ENCODE measurements at places on chromosomes 4 and X.
A peak's percentile ranks its signal among the peaks of the same experiment; 100 is the strongest.

- no peak for DNase-seq
- no peaks in the 10 kb centered on the region for H3K36me3 ChIP-seq
- no peak overlapping the region for H3K27ac ChIP-seq
- H3K4me3 ChIP-seq: no peak overlapping the region
- H3K27me3 ChIP-seq: peaks cover 45% of the 10 kb centered on the region
Observed at GRCh38 chrX:16517039-16517605, 132.8 kb upstream of the S100G start.

- no peaks in the 10 kb centered on the region for H3K27me3 ChIP-seq
- H3K27ac ChIP-seq: no peak overlapping the region
- DNase-seq: no peak
- no peak overlapping the region for H3K4me3 ChIP-seq
- no peaks in the 10 kb centered on the region for H3K36me3 ChIP-seq
Observed at GRCh38 chr4:36385951-36386571, 104.6 kb downstream of the DTHD1 start.

DNA sequence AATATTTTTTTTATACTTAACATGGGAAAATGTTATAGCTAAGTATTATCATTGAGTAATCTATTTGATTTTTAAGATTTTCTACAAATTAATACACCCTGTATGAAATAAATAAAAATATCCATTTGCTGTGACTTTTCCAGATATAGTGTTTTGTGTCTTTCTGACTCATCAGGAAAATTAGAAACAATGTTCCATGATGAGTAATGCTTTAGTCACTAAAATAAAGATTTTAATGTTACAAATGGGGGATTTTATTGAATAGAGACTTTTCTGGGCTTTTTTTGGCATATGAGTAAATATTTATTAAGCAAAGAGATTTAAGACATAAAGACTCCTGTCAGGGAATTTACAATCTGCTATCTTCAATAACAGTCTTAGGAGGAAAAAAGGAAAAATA, 279.2 kb upstream of the NOCT start:
- no peak overlapping the region for H3K4me3 ChIP-seq
- no peaks in the 10 kb centered on the region for H3K27me3 ChIP-seq
- peak overlapping the region; percentile 33 for H3K27ac ChIP-seq
- H3K4me1 ChIP-seq: peaks cover 10% of the 10 kb centered on the region
- peak; percentile 38 for DNase-seq

- H3K27ac ChIP-seq: no peak overlapping the region
- H3K4me1 ChIP-seq: no peaks in the 10 kb centered on the region
- no peak for DNase-seq
- no peaks in the 10 kb centered on the region for H3K36me3 ChIP-seq
- H3K27me3 ChIP-seq: peaks cover 53% of the 10 kb centered on the region
- H3K4me3 ChIP-seq: no peak overlapping the region
Observed at GRCh38 chrX:43500246-43500645, 155.9 kb upstream of the MAOA start.

DNA sequence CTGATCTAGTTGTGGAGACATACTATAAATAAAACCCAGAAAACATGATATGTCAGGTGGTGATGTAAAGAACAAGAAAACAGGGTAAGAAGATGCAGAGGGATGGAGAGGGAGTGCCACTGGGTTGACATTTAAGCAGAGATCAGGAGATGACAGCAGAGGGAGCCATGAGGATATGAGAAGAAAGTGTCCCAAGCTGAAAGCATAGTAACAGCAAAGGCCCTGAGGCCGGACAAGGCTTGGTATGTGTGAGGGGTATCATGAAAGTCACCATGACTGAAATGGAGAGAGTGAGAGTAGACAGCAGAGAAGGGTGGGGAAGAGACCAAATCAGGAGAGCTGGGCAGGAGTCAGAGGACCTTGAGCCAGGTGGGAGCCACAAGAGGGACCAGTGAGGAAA, 3.4 kb downstream of the GPKOW start:
- no peak overlapping the region for H3K27ac ChIP-seq
- H3K4me1 ChIP-seq: no peaks in the 10 kb centered on the region
- peaks cover 56% of the 10 kb centered on the region for H3K36me3 ChIP-seq
- H3K27me3 ChIP-seq: no peaks in the 10 kb centered on the region
- DNase-seq: no peak
- no peak overlapping the region for H3K4me3 ChIP-seq

DNA sequence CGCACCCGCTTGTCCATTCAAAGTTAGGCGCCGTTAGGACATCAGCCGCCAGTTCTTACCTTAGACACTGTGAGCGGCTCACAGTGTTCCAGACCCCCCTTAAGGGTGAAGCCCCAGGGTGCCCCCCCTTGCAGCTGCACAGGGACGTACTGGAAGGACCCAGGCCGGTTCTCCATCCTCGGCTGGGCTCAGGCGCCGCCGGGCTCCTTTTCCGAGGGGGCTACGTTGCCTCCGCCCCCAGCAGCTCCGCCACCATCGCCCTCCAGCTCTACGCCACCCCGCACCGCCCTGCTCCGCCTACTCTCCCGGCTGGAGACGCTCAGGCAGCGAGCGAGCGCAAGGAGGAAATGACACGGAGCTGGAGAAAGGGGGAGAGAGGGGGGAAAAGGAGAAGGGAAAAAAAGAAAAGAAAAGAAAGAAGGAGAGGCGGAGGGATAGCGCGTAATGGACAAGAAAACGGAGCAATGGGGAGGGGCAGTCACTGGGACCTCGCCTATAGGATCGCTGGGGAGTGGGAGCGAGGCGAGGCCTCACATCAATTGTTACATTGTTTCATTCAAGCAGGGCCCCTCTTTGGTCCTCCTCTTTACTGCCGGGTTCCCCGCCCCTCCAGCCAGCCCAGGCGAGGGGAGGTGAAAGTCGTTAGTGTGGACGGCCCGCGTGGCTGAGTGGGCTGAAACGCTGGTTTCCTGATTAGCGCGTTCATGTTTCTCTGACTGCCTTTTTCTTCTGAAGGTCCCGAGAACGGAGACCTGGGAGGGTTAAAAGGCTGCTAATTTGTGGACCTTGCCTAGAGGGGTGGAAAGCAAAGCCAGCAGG, at the start of gene SHROOM4:
Gene SHROOM4, minus strand, starts transcription at position 352 of the 819 bp plus-strand sequence. Its CDS starts 176 bp downstream, at position 176.
- peak within 1 kb of the TSS; percentile 62 for H3K4me3 ChIP-seq
- no peak within 1 kb of the TSS for H3K27ac ChIP-seq
- H3K36me3 ChIP-seq: no peaks in the 10 kb centered on the region
- DNase-seq: no peak
- H3K27me3 ChIP-seq: peaks cover 32% of the 10 kb centered on the region

- DNase-seq: no peak
- H3K27ac ChIP-seq: peak overlapping the region; percentile 6
- H3K4me3 ChIP-seq: no peak overlapping the region
- H3K36me3 ChIP-seq: no peaks in the 10 kb centered on the region
- peaks cover 62% of the 10 kb centered on the region for H3K27me3 ChIP-seq
Observed at GRCh38 chrX:134007716-134008115, 22.3 kb upstream of the GPC3 start.

DNA sequence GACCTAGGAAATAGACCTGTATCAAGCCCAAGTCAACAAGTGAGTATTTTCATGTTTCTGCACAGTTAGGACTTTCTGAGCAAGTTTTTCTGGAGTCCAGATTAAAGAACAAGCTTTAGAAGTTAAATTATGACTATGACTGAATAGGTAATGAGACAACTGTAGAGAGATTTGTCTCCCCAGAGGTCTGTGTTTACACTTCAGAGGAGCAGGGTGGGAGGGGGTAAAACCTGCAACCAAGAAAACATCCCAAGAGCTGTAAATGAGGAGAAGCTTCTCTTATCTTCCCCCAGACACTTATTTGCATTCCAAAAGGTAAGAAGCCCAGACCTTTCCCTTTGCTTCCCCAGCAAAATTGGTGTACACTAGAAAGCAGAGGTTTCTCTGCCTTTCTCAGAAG, 22.1 kb upstream of the CEP135 start:
- no peaks in the 10 kb centered on the region for H3K36me3 ChIP-seq
- no peak overlapping the region for H3K27ac ChIP-seq
- no peaks in the 10 kb centered on the region for H3K27me3 ChIP-seq
- no peak for DNase-seq
- no peaks in the 10 kb centered on the region for H3K4me1 ChIP-seq

DNA sequence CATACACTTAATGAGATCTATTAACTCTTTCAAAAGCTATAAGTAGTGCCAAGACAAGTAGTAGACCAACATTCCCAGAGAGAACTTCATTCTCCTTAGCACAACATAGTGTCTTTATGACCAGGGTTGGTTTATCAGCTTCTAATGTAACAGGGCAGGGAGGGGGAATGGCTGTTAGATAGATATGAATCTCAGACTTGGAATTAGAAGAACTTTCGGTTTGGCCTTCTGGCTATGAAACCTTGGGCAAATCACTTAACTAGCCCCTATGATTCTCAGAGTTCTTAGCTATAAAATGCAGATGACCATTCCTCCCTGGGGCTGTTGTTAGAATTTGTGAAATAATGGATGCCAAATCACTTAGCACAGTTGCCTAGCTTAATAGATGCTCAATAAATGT, 132.2 kb downstream of the SLC10A7 start:
- no peak for DNase-seq
- no peak overlapping the region for H3K4me3 ChIP-seq
- H3K4me1 ChIP-seq: no peaks in the 10 kb centered on the region
- H3K36me3 ChIP-seq: no peaks in the 10 kb centered on the region
- H3K27me3 ChIP-seq: no peaks in the 10 kb centered on the region
